ENCODE measurements at places on chromosomes 16 and 17.

GRCh38 chr16:4826980-4827379 lies 20.1 kb downstream of the GLYR1 start:
- DNase-seq, result no peak

- no peak for DNase-seq
Observed at GRCh38 chr16:81597079-81597658, 152.6 kb downstream of the CMIP start.

- peak; percentile 51 for DNase-seq
Observed at GRCh38 chr17:7404737-7405349, 946 bp upstream of the TMEM256 start.

- peak; percentile 25 for DNase-seq
Observed at GRCh38 chr17:3647769-3648555, 11.4 kb downstream of the CTNS start.

DNA sequence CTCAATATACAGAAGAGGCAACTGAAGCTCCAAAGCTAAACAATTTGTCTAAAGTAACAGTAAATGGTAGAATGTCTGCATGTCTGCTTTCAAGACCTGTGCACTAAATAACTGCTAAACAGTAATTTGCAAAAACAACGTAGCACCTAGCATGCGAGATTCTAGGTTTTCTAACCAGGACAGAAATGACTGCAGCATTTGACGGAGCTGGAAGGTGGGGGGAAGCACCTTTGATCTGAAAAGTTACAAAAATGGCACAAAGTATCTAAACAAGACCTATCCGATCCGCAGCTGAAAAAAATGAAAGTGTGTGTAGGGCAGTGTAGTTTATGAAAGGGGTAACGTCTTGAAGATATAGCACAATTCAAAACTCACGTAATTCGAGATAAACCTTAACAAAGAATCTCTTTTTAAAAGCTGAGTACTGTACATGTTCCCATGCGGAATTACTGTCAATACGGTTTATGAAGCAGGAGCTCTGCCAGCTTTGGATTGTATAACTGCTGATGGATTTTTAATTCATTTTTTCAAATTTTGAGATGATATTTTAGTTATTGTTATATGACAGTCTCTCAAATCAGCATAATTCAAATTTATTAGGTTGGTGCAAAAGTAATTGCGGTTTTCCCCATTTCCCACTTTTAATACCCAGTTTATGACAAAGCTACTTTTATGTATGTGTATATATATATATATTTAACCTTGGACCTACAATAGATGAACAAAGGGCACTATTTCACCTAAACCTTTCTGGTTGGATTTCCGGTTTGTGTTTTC lies 1.2 kb upstream of the WIPI1 start:
- no peak for DNase-seq

Data from G401 (cell line).